Activated naive CD4-positive, alpha-beta T cell treated with Interleukin-2 at 50 U/mL for 16 hours (primary cell): ENCODE measurements at places on chromosomes 1 and 21.
A peak's percentile ranks its signal among the peaks of the same experiment; 100 is the strongest.

- DNase-seq = no peak
These were observed 85.9 kb downstream of the TM2D1 start for GRCh38 chr1:61638911-61639605.

GRCh38 chr1:21936366-21937031 lies 611 bp downstream of the HSPG2 start:
- peak; percentile 8 for DNase-seq

GRCh38 chr1:89540406-89540970 lies 15.9 kb downstream of the LRRC8B start:
- peak; percentile 33 for DNase-seq

GRCh38 chr1:200415789-200416593 lies 6.2 kb upstream of the ZNF281 start:
- DNase-seq = no peak

GRCh38 chr21:37642493-37642892 lies 273.8 kb downstream of the KCNJ6 start:
- peak; percentile 6 for DNase-seq

DNA sequence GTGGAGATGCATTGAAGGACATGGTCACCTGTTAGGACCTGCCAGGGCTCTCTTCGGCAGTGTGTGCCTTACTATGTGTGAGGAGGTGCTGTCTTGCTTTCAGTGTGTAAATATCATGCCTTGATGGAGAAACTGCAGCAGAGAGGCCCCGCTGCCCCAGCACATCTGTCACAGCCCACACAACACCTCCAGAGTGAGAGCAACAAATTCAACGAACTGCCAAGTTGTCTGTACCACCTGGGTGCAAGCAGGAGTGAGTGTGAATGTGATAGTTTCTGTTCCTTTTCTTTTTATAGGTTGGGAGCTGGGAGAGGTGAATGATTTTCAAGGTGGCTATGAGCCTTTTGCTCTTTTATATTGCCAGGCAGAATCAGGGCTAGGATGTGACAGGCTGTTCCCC lies 114.6 kb upstream of the KIAA0040 start:
- no peak for DNase-seq
